ENCODE measurements at places on chromosomes 3 and 15.

DNA sequence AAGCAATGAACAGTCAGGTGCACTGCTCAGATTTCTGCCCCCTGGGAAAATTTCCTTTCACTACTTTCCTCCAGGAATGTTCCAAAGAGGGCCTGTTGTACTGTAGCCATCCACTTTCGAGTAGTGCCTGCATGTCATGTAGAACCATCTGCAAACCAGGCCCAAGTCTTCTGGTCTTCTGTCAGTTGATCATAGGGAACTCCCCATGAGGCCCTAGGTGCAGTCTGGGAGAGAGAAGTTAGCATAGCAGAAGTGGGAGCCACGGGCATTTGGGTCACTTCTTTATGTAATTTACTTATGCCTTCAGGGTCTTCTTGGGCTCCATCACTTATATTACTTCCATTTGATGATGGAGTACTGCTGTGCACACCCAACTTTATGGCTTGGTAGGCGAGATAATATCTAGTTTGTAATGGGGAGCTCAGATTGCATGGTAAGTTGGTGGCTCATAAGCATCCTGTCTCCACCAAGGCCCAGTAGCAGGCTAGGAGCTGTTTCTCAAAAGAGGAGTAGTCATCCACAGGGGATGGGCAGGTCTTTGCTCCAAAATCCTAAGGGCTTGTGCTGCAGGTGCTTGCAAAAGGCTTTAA lies 151.4 kb downstream of the NFKBIZ start:
- no peaks in the 10 kb centered on the region for H3K4me1 ChIP-seq
- no peak for DNase-seq
- no peak overlapping the region for H3K4me3 ChIP-seq
- no peaks in the 10 kb centered on the region for H3K36me3 ChIP-seq

DNA sequence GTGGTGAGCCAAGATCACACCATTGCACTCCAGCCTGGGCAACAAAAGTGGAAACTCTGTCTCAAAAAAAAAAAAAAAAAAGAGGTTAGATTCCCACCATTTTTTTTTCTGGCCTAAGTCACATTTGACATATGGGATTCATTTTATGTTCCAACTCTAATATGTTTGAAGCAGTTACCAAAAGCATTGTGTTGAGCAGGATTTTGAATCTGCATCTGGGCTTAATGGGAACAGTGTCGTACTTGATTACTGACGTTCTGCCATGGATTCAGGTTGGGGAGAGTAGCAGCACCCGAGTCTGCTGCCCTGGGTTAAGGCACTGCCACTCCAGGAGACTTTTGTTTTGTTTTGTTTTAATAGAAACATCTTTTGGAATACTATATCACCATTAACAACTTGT lies 348.7 kb upstream of the TBL1XR1 start:
- no peaks in the 10 kb centered on the region for H3K27me3 ChIP-seq
- H3K27ac ChIP-seq, result no peak overlapping the region
- H3K4me1 ChIP-seq, result no peaks in the 10 kb centered on the region
- H3K36me3 ChIP-seq, result no peaks in the 10 kb centered on the region
- H3K4me3 ChIP-seq, result no peak overlapping the region

GRCh38 chr15:77839456-77839855 lies 206.7 kb upstream of the LINGO1 start:
- no peaks in the 10 kb centered on the region for H3K27me3 ChIP-seq
- peaks cover 14% of the 10 kb centered on the region for H3K4me1 ChIP-seq
- DNase-seq, result peak; percentile 66
- H3K4me3 ChIP-seq, result no peak overlapping the region
- H3K27ac ChIP-seq, result no peak overlapping the region

DNA sequence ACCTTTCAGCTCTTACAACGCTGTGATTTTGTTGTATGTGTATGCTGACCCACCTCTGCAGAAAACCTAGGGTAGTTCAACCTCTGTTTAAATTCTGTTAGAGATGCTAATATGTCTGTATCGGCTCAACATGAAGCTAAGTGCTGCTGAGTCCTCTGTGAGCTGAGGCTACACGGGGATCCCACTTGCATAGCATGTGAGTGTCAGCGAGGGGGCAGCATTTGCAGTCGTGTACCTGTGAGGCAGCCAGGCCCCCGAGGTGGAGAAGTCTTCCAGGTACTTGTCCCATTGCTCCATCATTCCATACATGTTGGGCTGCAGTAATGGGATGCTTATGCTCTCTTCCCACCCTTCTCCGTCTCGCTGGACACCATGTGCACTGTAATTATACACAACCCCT lies 3.7 kb downstream of the MKRN2OS start:
- no peaks in the 10 kb centered on the region for H3K27me3 ChIP-seq
- H3K4me3 ChIP-seq, result no peak overlapping the region
- no peaks in the 10 kb centered on the region for H3K4me1 ChIP-seq
- 0 out of 2 replicates have a peak, but pooled peaks cover 6% of the 10 kb centered on the region for H3K36me3 ChIP-seq
- DNase-seq, result no peak
- H3K27ac ChIP-seq, result no peak overlapping the region

GRCh38 chr3:39178553-39178952 lies 13.8 kb downstream of the XIRP1 start:
- peaks cover 28% of the 10 kb centered on the region for H3K4me1 ChIP-seq
- DNase-seq, result no peak
- H3K27me3 ChIP-seq, result no peaks in the 10 kb centered on the region
- no peaks in the 10 kb centered on the region for H3K36me3 ChIP-seq

DNA sequence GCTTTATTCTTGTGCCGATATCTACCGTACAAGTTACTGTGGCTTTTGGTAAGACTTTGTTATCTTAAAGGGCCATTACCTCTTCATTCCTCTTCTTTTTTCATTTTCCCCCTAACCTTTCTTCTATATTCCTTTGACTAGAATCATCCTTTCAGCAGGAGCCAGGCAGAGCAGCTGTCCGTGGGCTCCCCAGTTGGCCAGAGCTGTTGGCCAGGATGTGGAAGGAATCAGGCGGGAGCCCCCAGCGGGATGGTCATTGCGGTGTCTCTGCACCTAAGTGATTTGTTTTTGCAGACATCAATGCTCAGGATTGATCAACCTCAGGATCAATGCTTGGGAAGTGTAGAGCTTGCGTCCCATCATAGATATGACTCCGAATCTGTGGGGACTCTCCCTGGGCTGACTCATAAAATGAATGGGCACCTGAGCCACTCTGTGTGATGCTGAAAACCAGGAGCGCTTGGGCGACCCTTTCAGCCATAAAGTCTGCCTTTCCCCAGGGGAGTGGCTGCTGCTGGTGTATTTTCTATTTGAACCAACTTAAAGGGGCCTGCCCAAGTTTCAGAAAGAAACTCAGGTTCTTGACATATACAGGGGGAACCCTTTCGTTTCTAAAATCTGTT lies 21.7 kb downstream of the APBA2 start:
- no peaks in the 10 kb centered on the region for H3K4me1 ChIP-seq
- no peak for DNase-seq
- H3K27ac ChIP-seq, result no peak overlapping the region
- H3K27me3 ChIP-seq, result no peaks in the 10 kb centered on the region
- H3K36me3 ChIP-seq, result no peaks in the 10 kb centered on the region
- H3K4me3 ChIP-seq, result no peak overlapping the region

GRCh38 chr15:25182736-25183445 lies 228.1 kb downstream of the SNRPN start:
- DNase-seq, result peak; percentile 57
- no peak overlapping the region for H3K4me3 ChIP-seq
- no peaks in the 10 kb centered on the region for H3K4me1 ChIP-seq
- H3K27me3 ChIP-seq, result no peaks in the 10 kb centered on the region
- H3K27ac ChIP-seq, result no peak overlapping the region

GRCh38 chr3:165503346-165503745 lies 307.2 kb upstream of the SLITRK3 start:
- no peak overlapping the region for H3K27ac ChIP-seq
- H3K4me1 ChIP-seq, result no peaks in the 10 kb centered on the region
- no peaks in the 10 kb centered on the region for H3K36me3 ChIP-seq
- no peak overlapping the region for H3K4me3 ChIP-seq
- no peak for DNase-seq

GRCh38 chr3:180420804-180421203 lies 181.2 kb upstream of the TTC14 start:
- peaks cover 42% of the 10 kb centered on the region for H3K4me1 ChIP-seq
- H3K36me3 ChIP-seq, result no peaks in the 10 kb centered on the region
- H3K27me3 ChIP-seq, result no peaks in the 10 kb centered on the region
- no peak overlapping the region for H3K4me3 ChIP-seq
- peak overlapping the region; percentile 85 for H3K27ac ChIP-seq

- peak overlapping the region; percentile 89 for H3K27ac ChIP-seq
- H3K27me3 ChIP-seq, result no peaks in the 10 kb centered on the region
- no peak overlapping the region for H3K4me3 ChIP-seq
- H3K4me1 ChIP-seq, result peaks cover 27% of the 10 kb centered on the region
Measured at GRCh38 chr3:153043729-153044328, 118.2 kb upstream of the RAP2B start.

DNA sequence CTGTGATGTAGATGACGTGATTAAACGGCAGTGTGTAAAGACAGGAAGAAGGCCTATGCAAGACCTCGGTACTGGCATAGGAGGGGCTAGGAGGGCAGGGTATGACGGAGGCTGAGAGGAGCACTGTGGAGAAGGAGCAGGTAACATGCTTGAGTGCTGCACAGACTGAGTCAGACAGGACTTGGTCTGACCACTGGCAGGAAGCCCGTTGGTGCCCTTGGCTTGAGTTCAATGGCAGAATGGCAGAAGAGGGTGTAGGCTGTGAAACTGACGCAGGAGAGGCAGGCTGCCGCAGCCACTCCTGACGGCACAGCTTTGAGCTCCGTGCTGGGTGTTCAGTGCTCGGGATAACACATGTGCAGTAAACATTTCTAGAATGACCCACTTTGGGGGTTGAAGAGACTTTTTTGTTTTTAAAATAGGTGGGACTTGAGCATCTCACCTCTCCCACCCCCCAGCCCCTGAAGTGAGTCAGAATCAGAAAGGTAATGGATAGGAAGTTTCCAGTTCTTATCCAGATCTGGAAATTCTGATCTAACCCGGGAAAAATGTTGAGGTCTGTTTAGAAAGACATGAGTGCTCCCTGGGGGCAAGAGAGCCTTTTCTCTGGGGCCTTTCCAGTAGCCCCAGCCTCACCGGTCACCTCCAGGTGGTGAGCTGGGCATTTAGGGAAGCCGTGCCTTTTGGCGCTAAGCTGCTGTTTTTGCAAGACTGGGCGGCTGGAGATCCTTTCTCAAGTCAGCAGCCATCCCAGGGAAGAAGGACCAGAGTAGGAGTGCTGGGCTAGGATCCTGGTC lies 126.4 kb downstream of the RPLP1 start:
- no peaks in the 10 kb centered on the region for H3K27me3 ChIP-seq
- H3K27ac ChIP-seq, result peak overlapping the region; percentile 64
- no peak overlapping the region for H3K4me3 ChIP-seq
- peak; percentile 98 for DNase-seq
- no peaks in the 10 kb centered on the region for H3K36me3 ChIP-seq

- no peak for DNase-seq
- no peaks in the 10 kb centered on the region for H3K27me3 ChIP-seq
- H3K27ac ChIP-seq, result no peak overlapping the region
Measured at GRCh38 chr3:158560979-158561378, 10.0 kb upstream of the MLF1 start.

GRCh38 chr15:31080591-31081014 lies 20.9 kb downstream of the TRPM1 start:
- DNase-seq, result peak; percentile 72
- no peaks in the 10 kb centered on the region for H3K27me3 ChIP-seq
- H3K4me1 ChIP-seq, result no peaks in the 10 kb centered on the region

Measured in RWPE2 (cell line).